ENCODE measurements at places on chromosomes 12 and 14.

DNA sequence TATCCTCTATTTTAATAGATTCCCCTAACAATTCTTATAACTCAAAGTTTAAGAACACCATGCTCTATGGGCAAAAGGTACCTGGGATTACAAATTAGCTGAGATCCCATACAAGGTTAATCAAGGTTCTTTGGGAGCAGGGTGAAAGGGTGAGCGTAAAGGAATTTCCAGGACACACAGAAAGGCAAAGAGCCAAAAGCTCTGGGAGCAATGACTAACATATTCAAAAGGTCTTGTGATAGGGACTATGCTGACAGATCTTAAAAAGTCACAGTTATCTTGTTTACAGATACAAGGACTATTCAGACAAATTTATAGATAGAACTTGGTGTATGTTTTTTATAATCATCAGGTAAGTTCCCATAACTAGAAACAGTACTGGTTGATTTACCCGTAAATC is 19.5 kb upstream of the PPFIBP1 start:
- no peak for DNase-seq

- DNase-seq: no peak
Measured at GRCh38 chr12:113040722-113041171, 15.8 kb upstream of the DTX1 start.

DNA sequence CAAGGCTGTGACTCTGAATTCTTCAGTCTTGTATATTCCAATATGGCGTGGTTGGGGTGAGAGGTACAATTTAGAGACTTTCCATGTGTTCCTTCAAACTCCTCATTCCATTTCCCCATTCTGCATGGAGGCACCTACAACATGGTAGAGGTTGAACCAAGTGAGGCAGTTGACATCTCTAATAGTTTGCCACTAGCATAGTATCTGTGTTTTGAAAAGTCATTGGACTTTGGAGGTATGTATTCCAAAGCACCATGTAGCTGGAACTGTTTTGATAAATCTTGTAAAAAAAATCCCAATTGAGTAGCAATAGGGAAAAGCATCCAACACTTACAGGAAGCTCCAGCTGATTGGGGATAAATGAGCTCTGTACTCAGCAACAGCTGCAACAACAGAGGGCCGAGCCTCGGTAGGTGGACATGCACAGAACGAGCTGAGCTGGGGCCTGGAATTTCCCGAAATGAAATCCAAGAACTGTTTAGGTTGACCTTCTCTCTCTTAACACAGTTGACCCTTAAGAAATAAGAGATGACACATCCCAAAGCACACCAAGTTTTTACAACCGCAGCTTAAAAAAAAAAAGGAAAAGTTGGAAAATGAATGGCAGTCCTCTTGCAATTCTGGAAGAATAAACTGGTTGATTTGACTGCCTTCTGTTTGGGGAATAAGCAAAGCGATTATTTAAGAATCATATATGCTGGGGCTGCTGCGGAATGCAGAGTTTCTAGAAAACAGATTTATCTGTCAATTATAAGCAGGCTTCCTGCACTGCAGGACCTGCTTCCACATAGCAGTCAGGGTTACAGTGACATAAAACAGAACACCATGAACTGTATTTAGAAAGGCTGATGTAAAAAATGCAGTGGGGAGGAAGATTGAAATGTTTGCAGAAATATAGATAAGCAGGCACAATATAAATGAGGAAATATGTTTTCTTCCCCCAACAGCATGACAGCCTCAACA is 194.6 kb upstream of the KRR1 start:
- DNase-seq: no peak

GRCh38 chr12:75890660-75891059 is 140.9 kb downstream of the PHLDA1 start:
- no peak for DNase-seq

DNA sequence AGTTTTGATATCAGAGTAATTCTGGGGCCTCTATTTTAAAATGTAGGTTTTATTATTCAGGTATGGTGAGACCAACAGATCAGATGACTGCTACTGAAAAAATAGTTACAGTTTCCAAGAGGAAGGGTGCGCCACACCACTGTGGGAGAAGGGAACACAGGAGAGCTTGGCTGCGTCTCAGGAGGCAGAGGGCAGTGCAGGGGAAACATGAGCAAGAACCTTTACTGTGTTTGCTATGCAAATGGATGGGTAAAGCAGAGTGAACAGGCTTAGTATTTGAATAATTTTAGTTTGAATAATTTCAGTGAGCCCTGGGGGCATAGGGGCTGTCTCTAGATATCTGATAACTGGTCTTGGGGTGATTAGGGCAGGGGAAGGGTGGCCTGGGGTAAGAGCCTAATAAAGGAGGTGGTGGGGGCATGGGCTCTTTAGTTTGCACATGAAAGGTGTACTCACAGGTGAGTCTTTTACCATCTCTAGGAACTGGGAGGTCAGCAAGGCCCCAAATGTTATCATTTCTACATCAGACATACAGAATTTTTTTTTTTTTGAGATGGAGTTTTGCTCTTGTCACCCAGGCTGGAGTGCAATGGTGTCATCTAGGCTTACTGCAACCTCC is 196.8 kb upstream of the NEDD1 start:
- no peak for DNase-seq

DNA sequence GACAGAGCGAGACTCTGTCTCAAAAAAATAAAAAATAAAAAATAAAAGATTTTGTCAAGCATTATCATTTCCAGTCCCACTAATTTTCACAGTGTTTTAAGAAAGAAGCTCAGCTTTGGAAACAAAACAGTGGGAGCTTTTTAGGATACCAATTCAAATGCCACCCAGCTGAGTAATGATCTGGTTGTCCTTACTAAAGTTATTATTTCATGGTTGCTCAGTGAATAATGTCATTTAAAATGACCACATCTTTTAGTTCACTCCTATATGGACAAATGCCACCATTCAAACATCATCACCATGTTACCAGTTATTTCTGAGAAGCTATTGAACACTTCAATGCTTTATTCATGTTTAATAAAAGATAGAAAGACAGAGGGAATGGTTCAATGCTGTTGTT is 365.0 kb downstream of the CCER1 start:
- DNase-seq: no peak

GRCh38 chr14:95741781-95742180 is 27.9 kb upstream of the TCL1A start:
- DNase-seq: no peak

DNA sequence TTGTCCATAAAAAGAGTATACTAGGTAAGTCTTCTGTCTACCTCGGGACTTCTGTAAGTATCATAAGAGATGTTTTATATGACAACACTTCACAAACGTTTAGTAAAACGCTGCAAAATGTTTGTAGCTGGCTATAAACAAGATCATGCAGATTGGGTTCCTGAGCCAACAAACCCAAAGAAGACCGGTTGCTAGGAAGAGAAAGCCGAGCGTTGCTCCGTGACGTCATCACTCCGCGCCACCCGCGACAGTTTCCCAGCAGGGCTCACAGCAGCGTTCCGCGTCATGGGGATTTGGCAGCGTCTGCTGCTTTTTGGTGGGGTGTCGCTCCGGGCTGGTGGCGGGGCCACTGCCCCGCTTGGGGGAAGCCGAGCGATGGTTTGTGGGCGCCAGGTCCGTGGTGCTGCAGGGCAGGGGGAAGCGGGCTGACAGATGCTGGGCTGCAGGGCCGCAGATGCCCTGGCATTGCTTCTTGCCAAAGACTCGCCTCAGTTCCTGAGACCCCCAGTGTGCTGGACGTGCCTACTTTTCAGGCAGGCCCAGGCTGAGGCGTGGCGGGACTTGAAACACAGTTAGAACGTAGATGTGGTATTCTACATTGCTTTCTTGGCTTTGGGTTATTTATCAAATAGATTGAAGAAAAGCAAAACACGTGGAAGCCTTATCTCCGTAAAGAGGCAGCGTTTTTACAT is at the start of gene NUBPL:
Gene NUBPL (plus strand): TSS at position 250 of the 692 bp plus-strand sequence. CDS start 36 bp downstream, at position 286.
- DNase-seq: peak; percentile 88

- DNase-seq: no peak
Measured at GRCh38 chr12:69969011-69969410, 144.0 kb downstream of the MYRFL start.

GRCh38 chr14:76779221-76780057 is 18.2 kb downstream of the VASH1 start:
- no peak for DNase-seq

DNA sequence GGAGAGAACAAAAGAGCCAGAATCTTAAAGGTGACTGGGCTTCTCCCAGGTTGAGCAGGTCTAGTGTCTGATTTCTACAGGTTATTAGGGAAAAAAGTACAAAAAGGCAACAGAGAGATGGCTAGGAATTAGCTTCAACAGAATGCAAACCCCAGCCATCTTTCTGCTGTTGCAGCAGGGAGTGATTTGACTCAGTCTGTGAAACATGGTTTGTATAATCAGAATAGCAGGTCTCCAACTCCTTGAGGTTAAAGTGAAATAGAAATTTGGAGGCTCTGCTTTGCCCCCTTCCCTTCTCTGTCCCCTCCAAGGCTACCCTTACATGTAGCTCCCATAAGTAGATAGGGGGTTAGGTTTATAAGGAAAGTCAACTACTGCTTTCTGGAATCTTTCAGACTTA is 105.8 kb downstream of the AKAP6 start:
- DNase-seq: no peak

GRCh38 chr12:9043766-9044165 is 54.4 kb downstream of the KLRG1 start:
- DNase-seq: no peak

GRCh38 chr14:93322929-93323599 is 9.8 kb downstream of the BTBD7 start:
- no peak for DNase-seq

- no peak for DNase-seq
Measured at GRCh38 chr14:88962356-88962755, 137.9 kb downstream of the TTC8 start.

GRCh38 chr12:110935588-110935987 is 15.2 kb upstream of the MYL2 start:
- no peak for DNase-seq

GRCh38 chr12:79435742-79436141 is 255.0 kb downstream of the PAWR start:
- DNase-seq: no peak

DNA sequence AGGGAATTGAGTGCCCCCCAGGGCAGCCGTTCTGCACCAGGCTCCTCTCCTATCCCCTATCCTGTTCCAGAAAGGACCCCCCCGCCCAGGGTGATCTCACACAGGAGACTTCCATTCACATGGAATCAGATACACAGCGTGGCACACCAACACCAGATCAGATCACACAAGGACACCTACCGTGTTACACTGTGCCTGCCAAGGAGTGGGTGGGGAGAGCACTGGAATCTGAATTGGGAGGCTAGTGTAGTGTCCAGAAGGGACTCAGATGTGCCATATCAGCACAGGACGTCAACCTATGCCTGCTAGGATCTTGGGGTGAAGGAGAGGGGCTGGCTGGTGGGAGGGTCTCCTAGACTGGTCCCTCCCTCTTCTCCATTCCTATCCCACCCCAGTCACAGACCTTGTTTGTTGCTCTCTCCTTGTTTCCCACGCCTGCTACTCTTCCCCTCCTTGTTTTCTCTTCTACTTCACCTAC is 2.3 kb downstream of the PTMS start:
- DNase-seq: no peak

DNA sequence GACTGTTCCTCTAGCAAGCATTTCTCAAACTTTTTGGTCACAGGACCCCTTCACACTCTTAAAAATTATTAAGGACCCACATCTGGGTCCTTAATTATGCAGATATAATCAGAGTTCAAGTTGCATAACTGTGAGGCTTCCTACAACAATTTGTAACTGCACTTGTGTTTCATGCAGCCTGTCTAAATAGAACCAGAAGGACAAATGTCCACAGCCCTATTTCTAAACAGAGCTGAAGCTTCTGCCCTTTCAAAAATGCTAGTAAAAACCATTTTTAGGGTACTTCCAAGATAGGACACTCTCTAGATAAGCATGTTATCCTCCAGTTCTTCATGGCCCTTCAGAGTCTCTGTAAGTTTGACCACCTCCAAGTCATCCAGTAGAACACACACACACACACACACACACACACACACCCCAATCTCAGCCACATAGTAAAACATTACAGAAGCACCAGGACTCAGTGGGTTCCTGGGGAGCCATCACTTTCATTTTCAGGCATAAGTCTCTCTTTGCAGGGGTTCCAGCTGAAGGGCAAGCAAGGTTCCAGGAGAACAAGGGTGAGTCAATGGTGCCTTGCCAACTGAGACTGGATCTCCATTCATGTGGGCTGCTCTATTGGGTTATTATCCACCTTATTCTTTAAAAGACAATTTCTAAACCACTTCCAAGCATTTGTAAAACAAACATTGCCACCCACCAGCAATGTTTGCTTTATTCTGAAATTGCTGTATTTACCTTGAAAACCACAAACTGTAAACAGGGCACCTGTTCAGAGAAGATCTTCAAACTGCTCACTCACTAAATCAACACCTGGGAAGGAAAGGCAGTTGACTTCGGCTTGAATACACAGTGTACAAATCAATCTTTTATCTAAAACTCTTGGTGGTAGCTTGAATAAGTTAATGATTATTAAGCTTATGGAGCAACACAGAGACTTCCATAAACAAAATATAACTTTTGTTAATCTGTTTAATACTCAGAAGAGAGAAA is 64.1 kb downstream of the ITPR2 start:
- DNase-seq: no peak

DNA sequence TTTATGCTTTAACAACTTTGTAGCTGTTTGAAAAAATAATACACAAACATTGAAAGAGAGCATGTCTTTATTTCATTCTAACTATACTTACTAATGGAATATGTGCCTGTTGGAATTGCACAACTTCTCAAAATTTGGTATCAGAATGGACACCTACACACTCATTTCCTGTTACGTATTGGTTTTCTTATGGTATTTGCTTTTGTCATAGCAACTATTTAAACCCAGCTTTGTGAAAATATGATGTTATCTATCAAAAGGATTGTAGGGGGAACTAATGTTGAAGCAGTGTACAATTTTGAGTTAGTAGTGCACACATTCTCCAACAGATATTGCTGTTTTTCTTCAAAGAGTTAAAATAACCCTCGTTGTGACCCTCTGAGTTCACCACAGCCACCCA is 52.6 kb downstream of the RBMS2 start:
- DNase-seq: no peak

DNA sequence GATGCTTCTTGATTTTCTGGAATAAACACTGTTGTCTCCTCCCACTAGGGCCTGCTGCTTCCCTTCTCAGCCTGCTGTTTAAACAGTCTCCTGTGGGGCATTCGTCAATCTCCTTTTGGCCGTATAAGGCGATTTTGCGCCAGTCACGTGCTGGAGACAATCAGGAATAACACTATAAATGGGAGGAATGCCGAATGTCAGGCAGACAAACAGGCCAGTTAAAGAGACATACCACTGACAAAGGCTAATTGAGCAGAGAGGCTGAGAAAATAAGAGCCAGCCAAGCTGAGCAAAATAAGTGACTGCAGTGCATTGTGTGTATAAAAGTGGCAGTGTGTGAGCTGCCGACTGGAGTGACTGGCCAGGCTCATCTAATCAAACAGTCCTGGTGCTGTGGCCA is 23.3 kb downstream of the DMAC2L start:
- DNase-seq: no peak

GRCh38 chr14:75673345-75674035 is 12.4 kb downstream of the TTLL5 start:
- DNase-seq: no peak

- DNase-seq: no peak
Measured at GRCh38 chr12:4086481-4086880, 187.1 kb upstream of the CCND2 start.

All from GM12891 (cell line).